ENCODE measurements at places on chromosomes 7 and 10.

GRCh38 chr10:100696477-100696901 lies 48.9 kb upstream of the PAX2 start:
- DNase-seq, result no peak

GRCh38 chr10:17026686-17027485 lies 102.7 kb downstream of the CUBN start:
- DNase-seq, result no peak

DNA sequence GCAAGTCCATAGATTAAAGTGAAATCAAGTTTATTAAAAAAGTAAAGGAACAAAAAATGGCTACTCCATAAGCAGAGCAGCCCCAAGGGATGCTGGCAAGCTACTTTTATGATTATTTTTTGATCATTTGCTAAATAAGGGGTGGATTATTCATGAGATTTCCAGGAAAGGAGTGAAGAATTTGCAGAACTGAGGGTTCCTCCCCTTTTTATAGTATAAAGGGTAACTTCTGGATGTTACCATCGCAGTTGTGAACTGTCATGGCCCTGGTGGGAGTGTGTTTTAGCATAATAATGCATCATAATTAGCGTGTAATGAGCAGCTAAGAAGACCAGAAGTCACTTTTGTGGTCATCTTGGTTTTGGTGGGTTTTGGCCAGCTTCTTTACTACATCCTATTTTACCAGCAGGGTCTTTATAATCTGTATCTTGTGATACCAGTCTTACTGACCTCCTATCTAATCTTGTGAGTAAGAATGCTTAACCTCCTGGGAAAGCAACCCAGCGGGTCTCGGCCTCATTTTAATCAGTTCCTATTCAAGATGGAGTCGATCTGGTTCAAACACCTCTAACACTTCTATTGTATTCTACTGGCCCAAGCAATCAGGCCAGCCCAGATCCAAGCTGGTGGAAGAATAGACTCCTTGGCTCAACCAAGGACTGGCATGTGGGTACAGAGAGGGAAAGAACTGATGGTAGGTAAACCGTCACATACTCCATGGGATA lies 87.9 kb upstream of the NPSR1 start:
- DNase-seq, result no peak

DNA sequence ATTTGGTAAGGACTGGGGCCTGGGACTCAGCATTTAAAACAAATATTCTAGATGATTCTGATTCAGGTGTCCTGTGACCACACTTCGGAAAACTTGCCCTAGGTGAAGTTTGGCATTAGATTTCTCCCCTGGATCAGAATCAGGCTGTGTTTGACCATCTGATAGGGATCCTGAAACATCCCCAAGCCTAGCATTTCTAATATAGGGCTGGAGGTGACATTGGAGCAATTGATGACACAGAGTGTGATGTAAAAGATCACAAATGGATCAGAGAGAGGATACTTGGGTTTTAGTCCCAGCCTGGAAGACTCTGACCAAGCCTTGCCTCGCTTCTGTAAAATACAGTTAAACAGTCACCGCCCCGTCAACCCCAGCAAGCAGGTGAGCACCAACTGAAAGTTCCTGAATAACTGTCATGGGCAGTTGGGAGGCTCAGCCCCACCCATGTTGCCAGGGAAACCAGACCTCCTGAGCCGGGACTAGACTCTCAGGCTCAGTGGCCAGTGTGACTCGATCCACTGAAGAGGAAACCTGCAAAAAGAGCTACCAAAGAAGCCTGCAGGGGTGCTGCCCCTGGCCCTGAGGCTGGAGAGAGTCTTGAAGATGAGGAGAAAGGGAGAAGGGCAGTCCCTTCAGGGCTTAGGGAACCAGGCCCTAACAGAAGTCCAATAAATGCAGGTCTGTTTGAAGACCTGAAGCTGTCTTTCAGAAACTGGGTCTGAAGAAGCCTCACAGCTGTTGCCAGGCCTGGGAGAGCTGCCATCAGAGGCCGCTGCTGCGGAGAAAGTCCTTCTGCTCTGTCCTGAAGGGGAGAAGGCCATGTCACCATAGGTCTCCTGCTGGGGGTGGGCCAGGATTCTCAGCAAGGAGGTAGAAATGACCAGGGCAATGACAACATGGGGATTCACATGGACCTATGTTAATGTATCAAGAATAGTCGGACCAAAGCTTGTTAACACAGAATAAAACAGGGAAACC lies 126.1 kb upstream of the KCNMA1 start:
- DNase-seq, result no peak

- no peak for DNase-seq
Observed at GRCh38 chr7:71543396-71543795, 411.5 kb downstream of the GALNT17 start.

DNA sequence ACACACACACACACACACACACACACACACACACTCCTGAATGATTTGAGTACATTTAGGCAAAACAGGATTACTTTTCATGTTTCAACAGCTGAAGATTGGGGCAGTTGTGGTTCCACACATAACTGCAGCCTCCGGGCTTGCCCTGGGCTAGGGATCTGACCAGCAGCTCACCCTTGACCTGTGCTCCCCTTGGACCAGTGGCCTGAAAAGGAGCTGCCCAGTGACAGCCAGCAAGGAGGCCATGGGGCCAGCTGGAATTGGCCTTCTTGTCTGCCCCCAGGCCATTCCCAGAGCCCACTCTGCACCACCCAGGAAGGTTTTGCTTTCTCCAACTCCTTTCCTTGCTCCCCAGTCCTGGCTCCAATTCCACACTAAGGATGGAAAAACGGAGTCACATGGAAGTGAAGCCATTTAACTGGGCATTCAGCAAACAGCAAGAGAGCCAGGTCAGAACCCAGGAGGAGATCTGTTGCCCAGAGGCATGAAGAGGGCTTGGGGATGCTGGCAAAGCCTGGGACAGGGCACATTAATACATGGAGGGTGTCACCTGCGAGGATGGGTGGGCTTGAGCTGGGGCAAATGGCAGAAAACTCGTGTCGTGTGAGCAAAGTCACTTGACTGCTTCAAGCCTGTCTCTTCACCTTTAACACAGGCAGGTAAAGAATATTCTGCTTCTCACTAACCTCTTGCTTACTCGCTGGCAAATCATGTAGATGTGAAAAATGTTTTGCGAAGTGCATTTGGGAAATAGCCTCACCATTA lies 61.5 kb upstream of the GDF10 start:
- DNase-seq, result peak; percentile 20

- DNase-seq, result no peak
Observed at GRCh38 chr7:92695308-92696261, 105.4 kb upstream of the FAM133B start.

DNA sequence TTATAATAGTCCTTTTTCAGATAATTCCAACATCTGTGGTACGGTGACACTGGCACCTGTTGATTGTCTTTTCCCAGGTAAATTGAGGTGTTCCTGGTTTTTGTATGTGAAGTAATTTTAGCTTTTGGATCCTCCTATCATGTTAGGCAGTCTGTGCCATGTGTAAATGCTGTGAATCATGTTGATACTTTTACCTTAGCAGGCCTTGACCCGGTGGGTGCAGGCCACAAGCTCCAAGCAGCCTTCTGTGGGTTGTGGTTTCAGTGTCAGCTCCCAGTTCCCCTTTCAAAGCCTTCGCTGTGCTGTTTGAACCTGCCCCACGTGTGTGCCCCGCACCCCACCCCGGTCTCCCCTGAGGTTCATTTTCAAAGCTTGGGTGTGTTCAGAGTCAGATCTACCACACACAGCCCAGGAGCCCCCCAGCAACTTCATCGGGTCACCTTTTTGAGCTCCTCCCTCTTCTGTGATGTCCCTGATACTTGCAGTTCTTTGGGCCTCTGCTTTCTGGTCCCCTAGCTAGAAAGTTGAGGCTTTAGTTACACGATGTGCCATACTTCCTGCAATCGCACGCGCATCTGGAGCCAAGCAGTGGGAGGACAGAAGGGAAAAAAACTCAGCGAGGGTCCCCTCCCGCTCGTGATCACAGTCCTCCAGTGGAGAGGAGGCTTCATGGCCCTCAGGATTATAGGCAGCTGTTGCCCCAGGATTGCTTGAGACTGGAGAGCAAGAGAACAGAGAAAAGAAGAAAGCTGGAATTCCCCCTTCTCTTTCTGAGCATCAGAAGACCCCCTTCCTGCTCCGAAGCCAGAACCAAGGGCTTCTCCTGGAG lies 8.7 kb upstream of the BHLHA15 start:
- DNase-seq, result no peak

GRCh38 chr7:132509643-132510042 lies 66.6 kb downstream of the PLXNA4 start:
- no peak for DNase-seq

- DNase-seq, result no peak
Observed at GRCh38 chr7:49771427-49772176, 1.8 kb upstream of the VWC2 start.

GRCh38 chr10:114458955-114459354 lies 54.7 kb upstream of the AFAP1L2 start:
- DNase-seq, result no peak

DNA sequence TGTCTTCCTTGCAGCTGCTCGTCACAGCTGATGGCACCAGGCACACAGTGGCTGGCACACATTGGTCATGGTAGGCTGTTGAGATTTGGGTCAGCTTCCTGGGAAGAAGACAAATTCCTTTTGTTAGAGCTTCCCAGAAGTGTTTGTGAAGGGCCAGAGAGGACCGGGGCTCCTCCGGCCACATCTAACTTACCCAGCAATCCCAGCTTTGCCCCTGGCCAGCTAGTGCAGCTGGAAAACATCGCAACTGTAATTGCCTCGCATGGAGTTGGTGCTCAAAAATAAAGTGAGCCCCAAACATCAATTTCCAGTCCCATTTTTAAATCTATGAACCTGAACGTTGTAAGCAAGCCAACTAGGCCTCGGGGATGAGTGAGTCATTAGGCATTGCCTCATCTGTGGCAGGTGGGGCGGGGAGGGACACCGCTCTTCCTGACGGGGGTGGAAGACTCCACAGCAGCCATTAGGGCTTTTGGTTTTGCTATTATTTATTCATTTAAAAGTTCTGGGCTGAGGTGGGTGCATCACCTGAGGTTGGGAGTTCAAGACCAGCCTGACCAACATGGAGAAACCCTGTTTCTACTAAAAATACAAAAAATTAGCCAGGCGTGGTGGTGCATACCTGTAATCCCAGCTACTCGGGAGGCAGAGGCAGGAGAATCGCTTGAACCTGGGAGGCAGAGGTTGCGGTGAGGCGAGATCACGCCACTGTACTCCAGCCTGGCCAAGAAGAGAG lies 12.4 kb downstream of the CPA5 start:
- no peak for DNase-seq

GRCh38 chr10:105964009-105964408 lies 1200.5 kb downstream of the SORCS1 start:
- no peak for DNase-seq

- DNase-seq, result no peak
Observed at GRCh38 chr7:148304083-148304335, 286.6 kb upstream of the C7orf33 start.
